Activated naive CD4-positive, alpha-beta T cell (primary cell): ENCODE measurements at places on chromosomes 3 and 15.

DNA sequence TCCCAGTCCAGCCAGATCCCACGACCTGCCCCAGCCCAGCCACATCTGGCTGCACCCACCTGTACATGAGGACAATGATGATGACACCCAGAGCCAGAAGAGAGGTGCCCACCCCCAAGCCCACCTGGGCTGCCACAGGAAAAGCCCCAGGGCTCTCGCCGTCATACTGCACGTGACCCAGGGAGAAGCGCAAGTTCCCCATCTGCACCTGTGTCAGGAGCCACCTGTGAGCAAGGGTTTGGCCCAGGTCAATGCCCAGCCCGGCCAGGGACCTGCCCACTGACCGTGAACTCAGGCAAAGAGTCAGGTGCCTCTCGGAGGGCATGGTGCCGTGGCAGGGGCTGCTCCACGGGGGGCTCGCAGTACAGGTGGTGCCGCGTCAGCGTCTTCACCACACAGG is 16.3 kb downstream of the PLXNB1 start:
- DNase-seq, result no peak

GRCh38 chr3:107910713-107911259 is 180.0 kb downstream of the CD47 start:
- DNase-seq, result no peak

DNA sequence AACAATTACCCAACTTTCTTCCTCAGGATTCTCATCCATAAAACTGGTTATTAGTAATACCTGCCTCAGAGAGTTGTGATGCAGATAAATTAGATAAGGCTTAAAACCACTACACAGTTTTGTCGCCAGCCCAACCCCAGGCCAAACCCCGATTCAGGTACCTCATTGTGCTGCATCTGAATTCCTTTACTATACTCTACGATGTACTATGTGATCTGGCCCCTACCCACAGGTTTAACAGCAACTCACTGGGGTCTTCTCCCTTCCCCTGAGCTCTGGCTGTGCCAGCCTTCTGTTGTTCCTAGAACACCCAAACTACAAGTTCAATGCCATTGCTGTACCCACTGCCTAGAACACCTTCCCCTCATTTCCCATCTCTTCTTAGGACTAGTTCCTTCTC is 64.6 kb downstream of the MYO5A start:
- DNase-seq, result no peak

DNA sequence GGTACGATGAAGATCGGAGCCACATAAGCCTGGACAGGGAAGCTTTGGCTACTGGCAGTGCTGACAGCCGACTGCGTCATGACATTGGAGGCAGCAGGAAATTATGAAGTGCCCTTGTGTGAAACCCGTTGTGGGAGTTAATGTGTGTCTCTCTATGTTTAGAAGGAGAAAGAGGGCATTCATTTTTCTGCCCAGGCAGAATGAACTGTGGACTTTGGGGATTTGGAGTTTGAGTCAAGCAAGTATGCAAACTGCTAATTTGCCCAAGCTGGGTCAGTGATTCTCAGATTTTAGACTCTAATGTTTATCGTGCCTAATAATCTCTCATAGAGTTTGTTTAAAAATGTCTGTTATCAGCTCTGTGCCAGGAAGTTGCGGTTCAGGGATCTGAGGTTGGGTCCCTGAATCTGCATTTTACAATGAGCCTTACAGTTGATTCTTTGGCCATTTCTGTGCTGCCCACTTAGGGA is 5.6 kb downstream of the CTXND1 start:
- no peak for DNase-seq

DNA sequence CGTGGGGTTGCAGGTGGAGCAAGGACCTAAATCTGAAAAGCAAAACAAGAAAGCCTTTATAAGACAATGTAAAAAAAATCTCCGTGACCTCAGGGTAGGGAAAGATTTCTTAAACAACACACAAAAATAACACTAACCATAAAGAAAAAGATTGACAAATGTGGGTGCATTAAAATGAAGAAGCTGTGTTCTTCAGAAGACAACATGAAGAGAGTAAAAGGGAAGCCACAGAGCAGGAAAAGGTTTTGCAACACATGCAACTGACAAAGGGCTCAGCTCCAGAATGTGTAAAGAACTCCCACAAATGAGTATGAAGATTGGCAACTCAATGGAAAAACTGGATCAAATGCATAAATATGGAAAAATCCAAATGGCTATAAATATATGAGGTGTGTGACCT is 74.2 kb downstream of the MAGEF1 start:
- no peak for DNase-seq

- DNase-seq, result no peak
Observed at GRCh38 chr3:184380627-184381260, 890 bp downstream of the CHRD start.

- DNase-seq, result no peak
Observed at GRCh38 chr3:102537123-102537522, 102.3 kb downstream of the ZPLD1 start.

DNA sequence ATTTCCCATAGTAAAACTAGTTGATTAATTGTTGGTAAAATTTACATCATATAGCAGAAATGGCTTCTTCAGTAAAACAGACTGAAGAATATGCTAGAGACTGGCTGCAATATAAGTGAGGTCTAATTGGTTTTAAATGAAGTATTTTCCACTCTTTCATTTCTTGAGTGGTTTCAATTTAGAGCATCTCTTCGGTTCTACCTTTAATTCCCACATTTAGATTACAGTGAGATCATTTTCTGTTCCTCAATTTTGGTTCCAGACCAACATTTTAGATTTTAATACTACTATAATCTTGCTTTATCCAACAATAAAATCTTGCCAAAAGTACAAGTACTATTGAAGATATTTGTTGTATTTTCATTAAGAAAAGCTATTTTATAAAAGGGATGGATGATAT is 1.0 kb upstream of the LRCH3 start:
- no peak for DNase-seq

DNA sequence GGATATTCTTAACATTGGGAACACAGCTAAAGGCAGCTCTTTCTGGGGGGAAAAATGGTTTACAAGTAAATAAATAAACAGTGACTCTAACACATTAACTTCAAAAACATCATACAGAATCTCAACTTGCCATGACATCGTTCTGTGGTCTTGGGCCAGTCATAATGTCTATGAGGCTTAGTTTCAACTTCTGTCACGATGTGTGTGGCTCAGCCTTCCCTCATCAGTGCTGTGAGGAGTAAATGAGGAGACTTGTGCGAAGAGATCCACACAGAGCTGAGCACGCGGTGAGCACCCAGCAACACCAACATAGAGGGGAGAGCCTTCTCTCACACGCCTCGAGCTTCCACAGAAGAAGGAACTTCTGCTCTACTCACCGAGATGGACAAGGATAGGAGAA is 49.0 kb downstream of the DZIP1L start:
- no peak for DNase-seq

- no peak for DNase-seq
Observed at GRCh38 chr3:53824795-53825194, 21.4 kb downstream of the CHDH start.

GRCh38 chr3:73626106-73626505 is 1.4 kb upstream of the PDZRN3 start:
- no peak for DNase-seq

- no peak for DNase-seq
Observed at GRCh38 chr15:67090297-67091070, 25.1 kb downstream of the SMAD3 start.

DNA sequence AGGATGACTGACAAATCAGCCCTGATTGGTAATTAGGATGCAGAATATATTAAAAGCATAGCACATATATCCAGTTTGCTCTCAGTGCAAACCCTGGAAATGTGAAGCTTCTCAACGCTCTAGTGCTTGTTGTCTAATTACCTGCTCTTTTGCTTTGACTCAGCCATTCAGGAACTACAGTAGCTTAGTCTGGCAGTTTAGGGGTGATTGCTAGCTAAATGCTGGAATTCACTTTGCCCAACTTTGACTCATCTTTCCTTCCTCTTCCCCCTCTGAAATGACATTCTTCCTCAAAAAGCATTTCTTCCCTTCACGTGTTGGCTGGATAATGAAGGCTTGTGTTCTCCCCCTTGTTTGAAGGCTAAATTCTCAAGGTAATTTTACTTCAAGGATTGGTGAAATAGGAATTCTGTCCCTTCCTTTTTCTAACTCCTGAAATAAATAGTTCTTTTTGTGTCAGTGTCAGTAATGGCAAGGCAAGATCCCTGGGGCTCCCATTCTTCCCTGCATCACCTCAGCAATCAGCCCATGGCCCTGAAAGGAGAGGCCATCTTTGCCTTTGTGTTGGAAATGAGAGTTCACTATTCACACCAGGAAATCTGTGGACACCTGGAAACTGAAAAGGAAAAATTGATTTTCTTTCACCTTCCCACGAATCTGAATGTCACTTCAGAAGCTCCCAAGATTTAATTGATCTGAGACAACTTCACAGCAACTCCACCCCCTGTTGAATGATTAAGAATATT is 103.6 kb downstream of the ECT2 start:
- DNase-seq, result no peak

DNA sequence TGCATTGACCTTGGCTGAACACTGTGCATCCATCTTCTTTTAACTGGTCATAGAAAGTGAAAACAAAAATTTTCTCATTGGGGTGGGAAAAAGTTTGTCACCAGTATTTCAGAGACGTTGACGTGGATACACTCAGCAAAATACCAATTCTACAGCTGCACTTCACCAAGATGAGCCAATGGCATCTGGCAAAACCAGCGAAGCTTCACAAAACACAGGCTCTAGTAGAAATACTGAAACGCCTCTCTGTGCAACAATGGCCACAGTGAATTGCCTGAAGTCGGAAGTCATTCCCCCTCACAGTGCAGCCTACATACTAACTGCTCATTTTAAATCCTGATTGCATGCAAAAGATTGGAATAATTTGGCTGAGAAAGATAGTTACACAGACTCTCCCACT is 17.0 kb downstream of the PCYT1A start:
- DNase-seq, result no peak

DNA sequence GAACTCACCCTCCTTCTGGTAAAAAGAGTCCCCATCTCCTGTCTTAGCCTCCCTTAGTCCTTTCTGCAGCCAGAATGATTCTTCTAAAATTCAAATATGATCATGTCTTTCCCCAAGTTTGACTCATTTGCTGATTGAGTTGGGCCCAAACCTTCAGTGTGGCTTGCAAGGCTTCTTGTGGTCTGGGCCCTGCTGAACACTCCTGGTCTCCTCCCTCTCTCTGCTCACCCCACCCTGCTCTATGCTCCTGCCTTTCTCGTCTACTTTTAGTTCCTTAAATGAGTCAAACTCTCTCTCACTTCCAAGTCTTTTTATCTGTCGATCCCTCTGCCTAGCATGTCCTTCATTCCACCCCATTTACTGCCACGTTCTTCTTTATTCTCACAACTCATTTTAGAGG is 72.6 kb downstream of the CCR1 start:
- no peak for DNase-seq

- DNase-seq, result no peak
Observed at GRCh38 chr15:95142531-95142930, 911.2 kb downstream of the MCTP2 start.

- no peak for DNase-seq
Observed at GRCh38 chr3:67678665-67679064, 24.3 kb upstream of the SUCLG2 start.

GRCh38 chr3:195017151-195017550 is 253.8 kb downstream of the XXYLT1 start:
- DNase-seq, result no peak

GRCh38 chr15:39574427-39574826 is 6.5 kb upstream of the THBS1 start:
- no peak for DNase-seq

- no peak for DNase-seq
Observed at GRCh38 chr15:52518487-52519371, 10.0 kb downstream of the MYO5A start.

GRCh38 chr3:71991681-71992080 is 206.7 kb upstream of the PROK2 start:
- DNase-seq, result no peak

DNA sequence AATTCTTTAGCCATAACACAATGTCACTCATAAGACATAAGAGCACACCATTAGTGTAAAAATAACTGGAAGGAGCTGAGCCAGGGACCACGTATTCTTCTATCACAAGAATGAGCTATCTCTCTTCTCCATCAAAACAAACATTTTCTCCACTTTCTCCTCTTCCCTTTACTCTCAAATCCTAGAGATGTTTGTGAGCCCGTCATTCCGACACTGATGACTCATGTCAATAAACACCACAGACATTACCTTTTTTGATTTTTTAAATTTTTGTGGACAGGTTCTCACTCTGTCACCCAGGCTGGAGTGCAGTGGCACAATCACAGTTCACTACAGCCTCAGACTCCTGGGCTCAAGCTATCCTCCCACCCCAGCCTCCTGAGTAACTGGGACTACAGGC is 86.6 kb downstream of the MEX3B start:
- no peak for DNase-seq

DNA sequence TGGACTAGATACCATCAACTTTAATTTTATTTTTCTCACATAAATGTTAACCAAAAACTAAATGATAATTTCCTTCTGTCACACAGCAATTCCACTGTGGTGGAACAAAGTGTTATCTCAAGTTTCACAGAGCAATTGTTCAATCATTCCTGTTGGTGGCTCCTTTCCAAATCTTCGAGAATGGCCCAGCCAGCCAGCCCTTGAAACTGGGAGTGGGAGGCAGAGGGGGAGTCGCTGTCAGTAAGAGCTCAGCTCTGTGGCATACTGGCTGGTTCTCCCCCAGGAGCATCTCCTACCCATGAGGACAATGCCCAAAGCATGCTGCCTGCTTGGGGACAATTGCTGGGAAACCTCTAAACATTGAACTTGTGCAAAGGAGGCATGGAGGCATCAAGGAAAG is 47.7 kb downstream of the MECOM start:
- no peak for DNase-seq

GRCh38 chr3:142663865-142664264 is 60.0 kb upstream of the TRPC1 start:
- no peak for DNase-seq

GRCh38 chr15:73287019-73287418 is 81.7 kb downstream of the HCN4 start:
- no peak for DNase-seq

DNA sequence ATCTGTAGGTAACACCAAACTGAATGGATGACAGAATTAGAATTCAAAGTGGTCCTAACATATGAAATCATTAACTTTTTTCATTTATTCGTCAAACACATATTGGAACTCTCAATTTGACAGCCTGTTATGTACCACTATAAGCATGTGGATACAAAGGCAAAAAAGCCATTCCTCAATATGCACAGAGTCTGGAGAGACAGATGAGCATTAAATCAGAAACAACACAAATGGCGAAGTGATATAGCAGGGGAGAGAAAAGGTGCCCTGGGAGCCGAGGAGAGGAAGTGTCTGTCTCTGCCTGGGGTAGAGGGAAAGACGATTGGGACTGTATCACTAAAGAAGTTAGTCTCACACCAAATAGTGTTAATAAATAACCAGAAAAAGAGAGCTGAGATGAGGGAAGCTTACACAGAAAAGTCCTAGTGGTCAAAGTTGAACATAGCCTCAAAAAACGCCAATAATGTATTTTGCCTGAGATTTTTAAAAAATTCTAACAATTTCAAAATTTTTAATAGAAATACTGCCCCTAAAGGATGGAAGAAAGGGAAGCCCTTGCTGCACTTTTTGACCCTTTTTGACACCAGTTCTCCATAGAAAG is 417.5 kb downstream of the TUSC7 start:
- DNase-seq, result no peak

GRCh38 chr3:174101244-174101643 is 703.7 kb downstream of the NLGN1 start:
- no peak for DNase-seq

- DNase-seq, result no peak
Observed at GRCh38 chr3:67232642-67233041, 234.5 kb downstream of the KBTBD8 start.
